Stimulated activated CD4-positive, alpha-beta T cell treated with anti-CD3 and anti-CD28 coated beads, Interleukin-4, amount 100 ng/mL, for 24 hours (primary cell): ENCODE measurements at places on chromosomes 16 and 17.
A peak's percentile ranks its signal among the peaks of the same experiment; 100 is the strongest.

DNA sequence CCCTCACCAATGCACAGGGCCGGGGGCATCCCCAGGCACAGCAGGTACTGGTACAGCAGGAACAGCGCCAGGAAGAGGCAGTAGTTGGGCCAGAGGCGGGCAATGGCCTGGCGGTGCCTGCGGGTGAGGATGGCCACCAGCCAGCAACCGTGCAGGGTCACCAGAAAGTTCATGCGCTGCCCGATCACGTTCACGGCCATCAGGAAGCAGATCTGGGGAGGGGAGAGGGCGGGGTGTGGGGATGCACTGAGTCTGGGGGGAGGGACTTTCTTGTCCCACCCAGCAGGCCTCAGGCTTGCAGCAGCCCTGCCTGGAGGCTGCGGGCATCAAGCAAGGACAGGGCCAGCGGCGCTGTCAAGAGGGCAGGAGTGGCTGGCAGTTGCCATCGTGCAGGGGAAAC, 25.4 kb downstream of the CTU2 start:
- DNase-seq: no peak

GRCh38 chr17:10166176-10166935, 32.0 kb downstream of the GAS7 start:
- no peak for DNase-seq

DNA sequence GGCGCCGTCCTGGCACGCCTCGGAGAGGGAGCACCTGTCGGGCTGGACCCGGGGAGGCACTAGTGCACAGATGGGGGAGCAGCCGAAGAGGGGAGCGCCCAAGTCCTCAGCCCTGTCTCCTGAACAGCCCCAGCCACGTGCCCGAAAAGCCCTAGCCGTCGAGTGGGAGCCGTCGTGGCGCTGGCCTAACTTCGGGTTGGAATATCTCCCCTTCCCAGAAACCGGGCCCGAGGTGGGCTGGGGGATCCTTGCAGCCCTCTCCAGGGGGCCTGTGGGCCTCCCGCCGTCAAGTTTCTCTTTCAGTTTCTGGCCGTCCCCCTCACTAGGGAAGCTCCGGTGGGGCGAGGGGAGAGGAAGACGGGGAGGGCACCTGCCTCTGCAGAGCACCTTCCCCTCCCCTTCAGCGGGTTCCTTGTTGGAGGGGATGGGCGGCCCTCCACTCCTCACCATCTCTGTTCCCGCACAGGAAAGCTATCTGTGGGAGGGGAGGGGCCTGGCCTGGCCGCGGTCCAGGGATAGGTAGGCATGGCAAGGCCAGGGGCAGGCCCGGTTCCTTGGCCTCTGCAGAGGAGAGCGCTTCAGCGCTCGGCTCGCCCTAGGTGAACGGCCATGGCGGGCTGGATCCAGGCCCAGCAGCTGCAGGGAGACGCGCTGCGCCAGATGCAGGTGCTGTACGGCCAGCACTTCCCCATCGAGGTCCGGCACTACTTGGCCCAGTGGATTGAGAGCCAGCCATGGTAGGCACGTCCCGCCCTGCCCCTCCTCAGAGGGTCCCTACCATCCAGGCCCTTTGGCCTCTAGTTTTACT, 709 bp downstream of the STAT5A start:
- peak; percentile 62 for DNase-seq

GRCh38 chr16:17395849-17396480, 74.8 kb downstream of the XYLT1 start:
- no peak for DNase-seq

DNA sequence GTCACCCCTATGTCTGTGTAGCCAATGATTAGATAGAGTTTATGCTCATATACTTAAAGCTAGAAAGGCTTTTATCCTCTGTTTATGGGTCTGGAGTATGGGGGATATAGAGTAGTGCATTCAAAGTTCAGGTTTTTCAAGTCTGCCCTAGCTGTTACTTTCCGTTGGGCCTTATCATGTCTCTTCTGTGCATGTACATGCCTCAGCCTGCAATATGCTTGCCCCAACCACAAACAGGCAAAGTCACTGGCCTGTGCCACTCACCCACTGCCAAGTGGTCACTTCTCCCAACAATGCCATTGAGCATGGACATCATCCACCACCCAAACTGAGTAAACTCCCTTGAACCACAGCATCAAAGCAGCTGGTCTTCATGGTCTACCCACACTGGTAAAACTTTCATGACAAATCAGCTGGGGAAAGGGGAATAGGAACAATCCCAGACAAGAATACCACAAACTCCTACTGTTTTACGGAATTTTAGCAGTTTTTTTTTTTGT, 70.3 kb upstream of the C17orf78 start:
- no peak for DNase-seq
